ENCODE measurements at places on chromosomes 3 and 15. TPM values are rescaled to one million over a fixed set of nuclear protein-coding genes. Genes with fewer than 3 reads are reported as not detected.
A peak's percentile ranks its signal among the peaks of the same experiment; 100 is the strongest.

The BUB1B gene
- total RNA-seq: 4.6 TPM

DNA sequence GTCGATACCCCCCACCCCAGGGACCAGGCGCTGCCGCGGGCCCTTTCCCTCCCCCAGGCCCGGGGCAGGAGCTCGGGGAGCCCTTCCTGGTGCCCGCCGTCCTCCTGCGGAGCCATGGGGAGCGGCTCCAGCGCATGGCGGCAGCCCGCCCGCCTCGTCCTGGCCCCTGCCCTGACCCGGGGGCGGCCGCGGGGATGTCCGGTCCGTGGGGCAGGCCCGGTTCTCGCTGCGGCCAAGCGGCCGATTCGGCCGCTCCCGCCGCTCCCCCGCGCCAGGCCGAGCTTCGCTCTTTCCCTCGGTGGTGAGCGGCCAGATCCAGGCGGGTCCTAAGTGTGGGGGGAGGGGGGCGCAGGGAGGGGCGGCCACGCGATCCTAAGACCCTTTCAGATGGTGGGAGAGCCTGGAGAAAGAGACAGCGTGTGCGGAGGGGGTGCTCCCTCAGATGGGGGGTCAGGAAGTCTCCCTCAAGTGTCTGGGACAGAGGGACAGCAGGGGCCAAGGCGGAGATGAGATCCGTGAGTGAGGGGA is 1.3 kb downstream of the NEIL1 start:
- peak; percentile 85 for DNase-seq

DNA sequence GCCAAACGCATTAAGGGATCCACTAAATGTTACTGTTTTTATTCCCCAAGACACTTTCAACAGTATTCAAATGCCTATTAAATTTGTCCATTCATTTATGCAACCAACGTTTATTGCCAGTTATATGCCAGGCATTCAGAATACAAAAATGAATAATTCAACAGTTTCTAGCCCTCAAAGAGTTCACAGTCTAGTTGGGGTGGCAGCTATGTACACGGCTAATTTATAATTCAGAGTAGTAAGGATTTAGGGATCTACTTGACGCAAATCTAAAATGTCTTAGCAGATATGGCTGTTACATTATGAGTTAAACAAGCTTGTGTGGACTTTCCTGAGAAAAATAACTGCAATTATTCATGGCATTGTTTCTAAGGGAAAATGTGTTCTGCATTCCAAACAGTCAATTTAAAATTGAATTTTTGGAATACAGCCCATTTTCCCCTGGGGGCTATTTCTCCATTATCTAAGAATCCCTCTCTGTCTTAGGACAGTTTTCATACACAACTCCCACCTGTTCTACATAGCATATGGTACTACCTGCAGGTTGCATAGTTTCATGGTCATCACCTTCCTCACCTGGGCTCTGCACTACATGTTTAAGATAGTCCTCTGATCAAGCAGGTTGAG is 11.5 kb upstream of the MSL2 start:
- no peak for DNase-seq

The STAB1 gene
- total RNA-seq: 122 TPM

GRCh38 chr3:1783995-1784394 is 314.7 kb upstream of the CNTN4 start:
- no peak for DNase-seq

GRCh38 chr3:51379746-51380455 is 5.2 kb upstream of the MANF start:
- DNase-seq: no peak
